ENCODE measurements at places on chromosomes 4 and X. TPM values are rescaled to one million over a fixed set of nuclear protein-coding genes. Genes with fewer than 3 reads are reported as not detected.

- no peak overlapping the region for H3K4me3 ChIP-seq
- DNase-seq = no peak
- peaks cover 37% of the 10 kb centered on the region for H3K36me3 ChIP-seq
- H3K27ac ChIP-seq = no peak overlapping the region
- H3K4me1 ChIP-seq = no peaks in the 10 kb centered on the region
Observed at GRCh38 chrX:131747173-131747572, 203.3 kb downstream of the OR13H1 start.

DNA sequence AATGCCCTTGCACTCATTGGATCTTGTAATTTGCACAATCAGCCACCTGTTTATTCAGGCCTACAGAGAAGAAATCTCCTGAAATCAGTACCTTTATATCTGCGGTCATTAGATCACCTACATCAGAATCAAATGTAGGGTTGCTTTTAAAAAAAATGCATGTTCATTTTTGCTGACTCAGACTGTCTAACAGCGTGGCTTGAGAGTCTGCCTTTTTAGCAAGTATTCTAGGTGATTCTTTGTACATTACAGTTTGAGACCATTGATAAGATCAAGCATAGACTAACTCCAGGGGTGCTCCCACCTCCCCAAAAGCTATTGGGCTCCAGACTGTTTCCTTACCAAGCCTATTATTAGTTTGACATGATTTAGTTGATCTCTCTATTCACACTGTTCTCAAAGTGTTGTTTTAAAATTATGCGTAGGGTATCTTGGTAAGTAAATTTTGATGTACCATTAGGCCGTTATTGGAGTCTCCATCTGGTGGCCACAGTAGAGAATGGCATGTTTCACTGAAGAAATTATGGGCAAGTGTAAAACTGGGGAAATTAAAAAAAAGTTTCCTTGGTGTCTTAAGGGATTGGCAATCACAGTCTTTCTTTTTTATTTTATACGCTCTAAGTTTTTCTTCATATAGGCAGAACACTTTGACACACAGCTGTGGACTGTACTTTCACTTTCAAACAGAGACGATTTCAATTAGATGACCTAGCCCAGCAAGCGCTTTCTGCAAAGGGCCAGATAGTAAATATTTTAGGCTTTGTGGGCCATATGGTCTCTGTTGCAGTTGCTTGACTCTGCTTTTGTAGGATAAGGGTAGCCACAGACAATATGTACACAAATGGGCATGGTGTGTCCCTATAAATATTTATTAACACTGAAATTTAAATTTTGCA lies 33.7 kb upstream of the MSL3 start:
- no peaks in the 10 kb centered on the region for H3K4me1 ChIP-seq
- H3K27me3 ChIP-seq = no peaks in the 10 kb centered on the region
- H3K4me3 ChIP-seq = no peak overlapping the region
- H3K36me3 ChIP-seq = no peaks in the 10 kb centered on the region

Gene RHOXF2B
- total RNA-seq = not detected

Gene DKK2
- not detected for total RNA-seq

- peaks cover 17% of the 10 kb centered on the region for H3K4me1 ChIP-seq
- H3K4me3 ChIP-seq = no peak overlapping the region
- no peaks in the 10 kb centered on the region for H3K27me3 ChIP-seq
- no peaks in the 10 kb centered on the region for H3K36me3 ChIP-seq
Observed at GRCh38 chr4:14182148-14182547, 554.6 kb upstream of the BOD1L1 start.

Gene TDO2
- not detected for total RNA-seq

Gene TCP11X1
- total RNA-seq = not detected

DNA sequence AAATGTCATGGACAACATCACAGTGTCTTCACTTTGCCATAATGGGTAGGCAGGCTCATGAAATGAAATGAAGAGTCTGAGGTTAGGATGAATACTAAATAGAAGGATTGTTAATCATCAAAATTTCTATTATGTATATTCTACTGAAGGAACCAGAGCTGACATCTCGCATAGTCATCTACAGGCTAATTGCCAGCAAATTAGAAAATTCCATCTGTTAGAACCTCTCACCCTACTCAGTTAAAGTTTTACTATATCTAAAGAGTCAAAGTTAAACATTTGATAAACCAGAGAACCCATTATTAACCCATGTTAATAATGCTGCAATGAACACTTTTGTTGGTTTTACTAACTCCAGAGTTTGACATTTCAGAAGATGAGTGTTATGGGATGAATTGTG lies 114.6 kb downstream of the ARHGAP6 start:
- no peak overlapping the region for H3K27ac ChIP-seq
- no peaks in the 10 kb centered on the region for H3K27me3 ChIP-seq
- DNase-seq = no peak

DNA sequence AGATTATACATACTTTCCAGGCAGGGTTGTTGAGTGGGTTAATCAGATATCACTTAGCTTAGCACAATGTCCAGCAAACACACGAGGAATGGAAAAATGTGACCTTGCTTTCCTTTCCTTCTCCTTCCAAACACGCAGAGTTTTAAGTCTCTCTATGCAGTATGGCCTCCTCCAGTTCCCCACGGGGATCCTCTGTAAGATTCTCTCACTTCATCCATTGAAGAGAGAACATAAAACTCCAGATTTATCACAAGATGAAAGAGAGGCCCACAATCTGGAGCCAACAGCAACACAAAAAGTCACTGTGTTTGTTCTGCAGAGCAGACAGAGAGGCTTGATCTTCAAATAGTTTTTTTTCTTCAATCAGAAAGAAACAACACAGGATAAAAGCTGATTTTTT lies 336.8 kb upstream of the CLNK start:
- H3K27me3 ChIP-seq = no peaks in the 10 kb centered on the region
- no peaks in the 10 kb centered on the region for H3K36me3 ChIP-seq
- no peak overlapping the region for H3K4me3 ChIP-seq

Gene TMEM156
- 10.2 TPM for total RNA-seq

Data from activated naive CD4-positive, alpha-beta T cell treated with anti-CD3 and anti-CD28 coated beads for 36 hours (primary cell).